Kidney (tissue), 22 donors: ENCODE measurements at places on chromosomes 5 and 9. TPM values are rescaled to one million over a fixed set of nuclear protein-coding genes. Genes with fewer than 3 reads are reported as not detected.

GRCh38 chr5:150517272-150518152, 9.6 kb downstream of the NDST1 start:
- no peak for DNase-seq

DNA sequence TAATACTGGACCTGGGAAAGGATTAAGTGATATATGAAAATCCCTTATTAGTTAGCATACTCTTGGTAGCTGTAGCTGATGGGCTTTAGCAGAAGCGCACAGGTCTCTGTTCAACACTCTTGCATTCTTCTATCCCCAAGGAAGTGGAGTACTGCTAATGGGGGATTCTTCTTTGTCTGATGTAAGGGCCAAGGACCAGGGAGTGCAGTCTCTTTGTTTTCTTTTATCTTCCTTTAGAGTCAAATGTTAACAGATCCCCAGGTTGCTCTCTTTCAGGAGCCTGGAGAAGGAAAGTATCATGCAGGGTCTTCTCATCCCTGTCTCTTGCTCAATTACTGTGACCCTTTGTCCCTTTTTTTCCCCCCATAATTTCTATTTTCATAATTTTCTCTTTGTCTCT, 1146.9 kb upstream of the DMAC1 start:
- no peak for DNase-seq

- DNase-seq = peak; percentile 79
Observed at GRCh38 chr5:141783005-141783946, 94.9 kb downstream of the PCDH1 start.

DNA sequence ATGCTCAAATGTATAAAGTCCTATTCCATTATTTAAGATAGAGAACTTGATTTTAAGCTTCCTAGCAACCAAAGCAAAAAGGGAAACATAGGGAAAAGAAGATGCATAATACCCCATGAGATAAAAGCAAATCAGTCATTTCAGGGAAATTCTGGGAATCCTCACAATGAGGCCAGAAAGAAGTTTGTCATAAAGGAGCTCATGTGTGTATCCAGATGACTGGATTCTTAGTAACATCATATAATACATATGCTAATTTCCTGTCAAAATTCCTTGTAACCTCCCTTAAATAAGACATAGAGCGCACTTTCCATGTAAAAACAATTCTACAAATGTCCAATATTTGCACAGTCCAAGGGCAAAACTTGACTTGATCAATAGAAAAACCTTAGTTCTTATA, 411.0 kb upstream of the WWC1 start:
- no peak for DNase-seq

- DNase-seq = no peak
Observed at GRCh38 chr9:68974431-68974830, 39.5 kb downstream of the PRKACG start.

- no peak for DNase-seq
Observed at GRCh38 chr9:133164191-133164590, 477 bp upstream of the GBGT1 start.

- DNase-seq = no peak
Observed at GRCh38 chr9:126127591-126127990, 199.0 kb upstream of the MVB12B start.

DNA sequence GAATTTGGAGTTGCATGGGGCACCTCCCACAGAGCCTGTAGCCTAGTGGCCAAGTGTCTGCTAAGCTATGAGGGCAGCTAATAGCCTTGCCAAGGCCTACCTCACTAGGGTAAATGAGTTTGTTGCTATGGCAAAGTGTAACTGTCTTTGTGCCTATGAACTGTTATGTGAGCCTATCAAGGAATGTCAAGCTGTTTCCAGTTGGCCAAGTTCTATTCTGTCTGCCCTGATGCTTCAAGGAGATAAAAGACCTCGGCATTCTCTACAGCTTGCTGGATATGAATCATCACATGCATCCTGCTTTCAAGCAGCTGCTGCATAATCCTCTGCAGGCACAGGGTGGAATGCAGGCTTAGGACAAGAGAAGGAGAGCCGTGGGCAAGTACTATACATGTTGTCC, 69.8 kb upstream of the CCDC112 start:
- DNase-seq = no peak

DNA sequence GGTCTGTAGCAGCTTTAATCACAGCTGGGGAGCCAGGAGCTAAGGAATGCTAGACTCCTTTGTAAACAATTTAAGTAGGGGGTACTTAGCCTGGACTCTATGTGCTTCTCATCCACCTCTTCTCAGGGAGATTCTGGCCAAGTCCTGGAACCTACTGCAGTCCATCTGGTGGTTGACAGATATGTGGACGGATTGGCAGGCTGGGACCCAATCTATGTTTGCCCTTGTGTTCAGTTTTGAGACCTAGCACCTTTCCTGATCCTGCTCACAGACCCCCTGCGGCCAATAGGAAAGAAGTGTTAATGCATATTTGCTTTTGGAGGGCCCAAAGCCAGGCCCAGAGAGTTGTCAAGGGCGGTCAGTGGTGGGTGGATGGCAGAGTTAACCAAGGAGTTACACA, 6.4 kb downstream of the SLC22A5 start:
- DNase-seq = no peak

DNA sequence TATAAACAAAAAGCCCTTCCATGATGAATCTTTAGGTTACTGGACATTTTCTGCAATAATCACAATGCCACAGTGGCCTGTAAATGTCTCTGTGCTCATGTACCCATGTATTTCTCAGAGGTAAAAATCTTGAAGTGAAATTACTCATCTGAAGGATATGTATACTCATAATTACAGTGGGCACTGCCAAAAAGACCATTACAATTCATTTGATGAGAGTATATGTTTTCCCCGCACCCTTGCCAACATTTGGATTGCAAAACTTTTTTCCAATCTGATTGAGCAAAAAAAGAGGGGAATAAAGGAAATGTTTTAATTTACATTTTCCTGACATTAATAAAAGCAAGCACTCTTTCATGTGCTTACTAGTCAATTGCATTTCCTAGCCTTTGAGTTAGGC, 110.5 kb downstream of the EPB41L4A start:
- no peak for DNase-seq

GRCh38 chr5:64505769-64506566, at the start of gene RGS7BP:
TSS of gene RGS7BP (plus strand) at chr5:64506015. CDS start at chr5:64506625, 610 bp downstream.
- peak; percentile 86 for DNase-seq

- DNase-seq = no peak
Observed at GRCh38 chr5:90109285-90109684, 300.3 kb downstream of the CETN3 start.

GRCh38 chr5:93069276-93069675, 511.7 kb downstream of the NR2F1-AS1 start:
- DNase-seq = no peak

TRIM7 gene
- 6.3 TPM for total RNA-seq

HOMER1 gene
- 9.2 TPM for total RNA-seq

TPM2 gene
- 218 TPM for total RNA-seq

FAM221B gene
- total RNA-seq = not detected

IQGAP2 gene
- 23.2 TPM for total RNA-seq

SLC4A9 gene
- 2.5 TPM for total RNA-seq

SDHA gene
- total RNA-seq = 135 TPM

KIAA0825 gene
- total RNA-seq = 5.4 TPM

NIPAL4 gene
- not detected for total RNA-seq

VLDLR gene
- 24.2 TPM for total RNA-seq

TMEM215 gene
- total RNA-seq = not detected
